ENCODE measurements at places on chromosomes 1 and 21.

GRCh38 chr21:41213021-41213420 is 45.1 kb downstream of the BACE2 start:
- DNase-seq, result no peak

GRCh38 chr1:245094954-245095353 is 59.8 kb upstream of the KIF26B start:
- DNase-seq, result no peak

DNA sequence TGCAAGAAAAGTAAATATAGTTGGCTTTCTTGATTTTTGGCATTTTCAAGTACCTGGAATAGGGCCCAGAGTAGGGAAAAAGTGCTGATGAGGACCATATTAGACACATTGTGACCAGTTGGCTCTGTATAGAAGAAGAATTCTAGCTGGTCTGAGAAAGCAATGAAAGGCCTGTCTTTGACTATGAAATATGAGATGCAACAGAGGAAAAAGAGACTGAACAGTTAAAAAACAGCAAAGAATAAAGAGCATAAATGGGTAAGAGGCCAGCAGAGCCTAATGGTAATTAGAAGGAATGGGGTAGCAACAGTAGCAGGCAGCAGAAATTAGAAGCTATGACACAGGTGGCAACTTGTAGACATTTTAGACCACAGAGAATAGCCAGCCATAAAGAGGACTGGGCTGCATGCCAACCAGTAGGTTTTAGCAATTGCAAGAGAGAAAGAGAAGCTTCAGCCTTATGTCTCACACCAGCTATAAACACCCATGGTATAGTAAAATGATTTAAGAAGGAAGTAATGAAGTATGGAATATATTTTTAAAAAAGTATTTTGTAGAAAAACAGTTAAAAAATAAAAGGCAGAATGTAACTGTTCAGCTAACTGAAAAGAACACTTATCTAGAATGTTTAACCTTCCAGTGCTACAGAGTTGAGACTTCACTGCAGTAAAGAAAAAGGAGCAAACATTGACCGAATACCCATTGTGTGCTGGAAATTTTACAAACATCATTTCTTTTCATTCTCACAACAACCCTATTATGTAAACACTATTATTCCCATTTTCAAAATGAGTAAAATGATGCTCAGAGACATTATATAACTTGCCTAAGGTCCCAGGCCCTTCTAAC is 114.1 kb downstream of the LHX4 start:
- DNase-seq, result peak; percentile 83

GRCh38 chr1:92864131-92864530 is 32.3 kb downstream of the RPL5 start:
- DNase-seq, result no peak

GRCh38 chr21:45522986-45523385 is 19.3 kb downstream of the SLC19A1 start:
- DNase-seq, result no peak

- DNase-seq, result no peak
Measured at GRCh38 chr21:28445141-28445830, 547.4 kb downstream of the LTN1 start.

All from DMS 273 treated with DMSO at 0.1 percent for 48 hours (cell line).